Stimulated activated CD8-positive, alpha-beta memory T cell treated with anti-CD3 and anti-CD28 coated beads, Interleukin-7, amount 100 ng/mL, for 48 hours (primary cell): ENCODE measurements at places on chromosomes 16 and 17.
A peak's percentile ranks its signal among the peaks of the same experiment; 100 is the strongest.

DNA sequence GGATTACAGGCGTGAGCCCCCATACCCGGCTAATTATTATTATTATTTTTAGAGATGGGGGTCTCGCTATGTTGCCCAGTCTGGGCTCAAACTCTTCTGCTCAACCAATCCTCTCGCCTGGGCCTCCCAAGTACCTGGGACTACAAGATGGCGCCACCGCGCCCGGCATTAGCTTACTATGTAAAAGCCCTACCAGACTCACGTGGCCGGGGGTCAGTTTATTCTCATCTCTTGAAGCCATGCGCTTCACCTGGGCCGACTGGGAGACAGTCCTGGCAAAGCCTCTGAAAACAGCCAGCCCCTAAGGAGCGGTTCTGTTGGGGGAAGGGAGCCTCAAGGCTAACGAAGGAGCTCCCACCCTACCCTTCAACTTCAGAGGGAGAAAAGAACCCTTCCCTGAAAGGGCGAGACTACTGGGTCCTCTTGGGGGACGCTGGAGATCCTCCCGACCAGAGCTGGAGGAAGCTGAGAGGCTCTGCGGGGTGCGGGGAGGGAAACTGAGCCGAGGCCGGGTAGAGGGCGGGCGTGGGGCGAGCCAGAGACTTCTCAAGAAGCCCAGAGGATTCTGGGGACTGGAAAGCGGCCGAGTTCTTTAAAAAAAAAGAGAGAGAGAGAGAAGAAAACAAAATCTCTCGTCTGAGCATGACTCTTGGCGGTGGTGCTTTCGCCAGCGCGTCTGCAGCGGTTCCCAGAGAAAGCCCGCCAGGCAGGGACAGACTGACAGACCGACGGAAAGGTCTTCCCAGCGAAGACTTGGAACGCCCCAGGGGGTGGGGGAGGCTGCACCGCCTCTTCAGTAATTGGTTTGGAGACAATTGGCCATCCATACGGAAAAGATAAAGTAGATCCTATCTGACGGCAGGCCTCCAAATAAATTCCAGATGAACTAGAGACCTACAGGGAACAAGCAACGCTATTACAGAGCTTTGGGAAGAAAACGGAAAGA is 5.6 kb upstream of the TUBG2 start:
- no peak for DNase-seq

- no peak for DNase-seq
Measured at GRCh38 chr16:12213180-12213579, 236.6 kb downstream of the SNX29 start.

GRCh38 chr17:58447039-58447975 is 30.0 kb upstream of the RNF43 start:
- DNase-seq: peak; percentile 21

DNA sequence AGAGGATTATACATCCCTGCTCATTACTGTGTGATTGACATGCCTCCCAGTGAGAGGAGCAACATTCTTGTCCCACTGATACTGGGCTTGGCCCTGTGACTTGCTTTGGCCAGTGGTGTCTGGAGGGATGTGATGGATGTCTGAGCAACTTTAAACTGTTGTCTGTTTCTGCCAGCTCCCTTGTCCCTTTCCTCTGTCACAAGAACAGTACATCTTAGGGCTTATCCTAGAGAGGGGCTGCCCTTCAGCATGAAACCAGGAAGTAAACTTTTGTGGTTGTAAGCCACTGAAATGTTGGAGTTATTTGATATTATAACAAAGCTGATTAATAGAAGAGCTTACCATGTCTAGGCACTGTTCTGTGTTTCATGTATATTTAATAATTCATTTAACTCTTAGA is 82.9 kb upstream of the GPRC5B start:
- DNase-seq: no peak

DNA sequence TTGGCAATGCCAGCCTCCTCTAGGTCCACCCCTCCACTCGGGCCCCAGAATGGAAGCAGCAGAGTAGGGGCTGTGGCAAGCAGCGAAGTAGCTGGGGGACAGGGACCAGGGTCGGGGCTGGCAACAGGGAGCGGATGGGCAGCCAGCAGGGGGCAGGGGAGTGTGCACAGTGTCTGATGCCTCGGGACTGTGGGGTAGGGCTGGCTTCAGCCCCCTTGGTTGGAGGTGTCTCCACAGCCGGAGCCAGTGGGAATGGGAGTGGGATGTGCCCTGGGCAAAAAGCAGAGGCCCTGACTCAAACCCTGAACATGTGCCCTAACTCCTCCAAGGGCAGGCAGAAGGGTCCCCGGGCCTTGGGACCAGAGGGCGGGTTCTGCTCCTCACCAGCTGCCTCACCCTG is 18.5 kb upstream of the ARHGAP27 start:
- DNase-seq: no peak

DNA sequence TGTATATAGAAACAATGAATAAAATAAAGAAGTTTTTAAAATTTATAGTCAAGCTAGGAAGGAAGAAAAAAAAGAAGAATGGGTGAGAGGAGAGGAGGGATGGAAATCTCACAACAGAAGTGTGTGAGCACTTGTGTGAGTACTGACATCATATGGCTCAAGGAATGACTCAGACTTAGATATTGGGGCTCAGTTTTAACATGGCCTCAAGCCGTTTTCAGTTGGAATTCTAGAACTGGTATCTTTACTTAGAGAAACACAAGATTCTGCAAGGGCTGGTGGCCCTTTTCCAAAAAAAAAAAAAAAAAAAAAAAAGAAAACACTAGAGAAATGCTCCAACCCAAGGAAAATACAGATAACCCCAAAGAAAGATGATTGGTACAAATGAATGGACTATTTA is 55.1 kb downstream of the STXBP4 start:
- no peak for DNase-seq

DNA sequence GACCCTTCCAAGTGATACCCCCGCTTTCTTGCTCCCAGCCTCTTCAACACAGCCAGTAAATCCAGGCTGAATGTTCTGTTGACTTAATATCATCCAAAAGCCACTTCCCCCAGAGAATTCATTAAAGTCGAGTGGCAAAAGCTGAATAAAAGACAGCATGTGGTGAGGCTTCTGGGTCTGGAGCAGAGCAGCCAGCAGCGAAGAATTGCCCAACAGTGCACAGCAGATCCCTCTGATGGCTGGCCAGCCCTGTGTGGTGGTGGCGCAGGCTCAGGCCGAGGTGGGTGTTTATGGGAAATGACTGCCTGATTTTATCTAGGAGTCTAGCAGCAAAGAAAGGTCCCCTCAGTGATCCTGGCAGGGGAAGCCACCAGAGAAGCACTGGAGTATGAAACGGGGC is 30.3 kb upstream of the RCVRN start:
- no peak for DNase-seq

GRCh38 chr16:81107511-81107910 is 11.3 kb upstream of the GCSH start:
- DNase-seq: no peak
